ENCODE measurements at places on chromosomes 12 and 14.

- no peak for DNase-seq
Observed at GRCh38 chr14:71711125-71711524, 221.1 kb upstream of the RGS6 start.

- DNase-seq = no peak
Observed at GRCh38 chr12:16327963-16328362, 19.5 kb upstream of the MGST1 start.

DNA sequence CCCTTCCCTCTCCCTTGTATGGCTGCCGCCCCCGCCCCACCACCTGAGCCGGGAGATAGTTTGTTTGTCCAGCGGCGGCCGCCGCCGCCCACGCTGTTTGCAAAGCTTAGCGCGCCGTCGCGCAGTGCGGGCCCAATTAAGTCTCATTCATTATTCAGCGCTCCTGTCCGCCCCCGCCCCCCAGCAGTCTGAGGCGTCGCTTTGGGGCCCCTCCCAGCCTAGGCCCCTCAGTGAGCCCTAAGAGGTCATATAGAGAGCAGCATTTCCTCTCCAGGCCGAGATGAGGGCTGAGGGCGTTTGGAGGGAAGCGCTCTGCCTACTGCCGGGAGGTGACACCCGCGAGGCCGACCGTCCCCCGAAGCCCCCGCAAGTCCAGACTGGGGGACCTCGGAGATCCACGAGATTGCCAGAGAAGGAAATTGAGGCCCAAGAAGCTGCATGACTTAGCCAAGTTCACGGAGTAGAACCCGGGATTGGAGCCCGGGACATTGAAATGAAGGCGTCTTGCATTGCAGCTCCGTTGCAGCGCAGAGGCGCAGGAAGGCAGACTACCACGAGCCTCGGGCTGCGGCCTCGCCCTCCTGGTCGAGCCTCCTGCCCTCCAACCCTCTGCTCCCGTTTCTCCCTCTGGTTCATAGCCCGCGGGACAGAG lies at the start of gene DNAJC22:
DNAJC22 (plus strand) TSS at position 230 of the 652 bp plus-strand sequence. CDS start 1,985 bp downstream, outside the sequence.
- no peak for DNase-seq

DNA sequence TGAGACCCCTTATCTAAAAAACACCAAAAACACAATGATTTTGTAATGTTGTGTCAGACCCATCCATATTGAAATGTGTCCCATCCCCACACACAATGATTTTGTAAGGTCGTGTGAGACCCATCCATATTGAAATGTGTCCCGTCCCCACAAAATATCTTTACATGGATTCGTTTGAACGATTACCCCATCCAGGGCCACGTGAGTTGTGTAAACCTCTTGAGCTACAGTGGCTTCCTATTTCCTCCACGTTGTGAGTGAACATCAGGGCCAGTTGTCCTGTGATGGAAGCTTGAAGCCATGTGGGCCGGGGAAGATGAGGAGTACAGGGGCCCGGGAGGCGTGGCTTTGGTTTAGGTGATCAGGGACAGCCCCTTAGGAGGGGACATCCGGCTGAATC lies 27.0 kb upstream of the ULK1 start:
- DNase-seq = no peak

- no peak for DNase-seq
Observed at GRCh38 chr14:34668111-34668510, 38.2 kb upstream of the SNX6 start.

GRCh38 chr12:42482041-42482747 lies 107.4 kb downstream of the PRICKLE1 start:
- no peak for DNase-seq

DNA sequence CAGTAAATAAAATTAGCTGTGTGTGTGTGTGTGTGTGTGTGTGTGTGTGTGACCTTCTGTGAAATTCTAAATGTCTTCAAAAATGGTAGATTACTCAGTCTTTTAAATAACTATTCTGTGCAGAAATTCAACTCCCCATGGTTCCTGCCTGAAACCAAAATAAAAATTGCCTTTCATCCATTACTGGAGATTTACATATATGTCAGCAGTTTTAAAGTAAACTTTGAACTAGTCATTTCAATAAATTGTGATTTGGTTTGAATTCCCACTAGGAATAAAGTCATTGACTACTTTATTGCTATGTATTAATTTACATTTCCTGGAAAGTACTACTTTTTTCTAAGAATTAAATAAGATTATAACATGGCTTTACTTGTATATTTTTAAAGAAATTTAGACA lies 5.3 kb downstream of the ELK3 start:
- no peak for DNase-seq

DNA sequence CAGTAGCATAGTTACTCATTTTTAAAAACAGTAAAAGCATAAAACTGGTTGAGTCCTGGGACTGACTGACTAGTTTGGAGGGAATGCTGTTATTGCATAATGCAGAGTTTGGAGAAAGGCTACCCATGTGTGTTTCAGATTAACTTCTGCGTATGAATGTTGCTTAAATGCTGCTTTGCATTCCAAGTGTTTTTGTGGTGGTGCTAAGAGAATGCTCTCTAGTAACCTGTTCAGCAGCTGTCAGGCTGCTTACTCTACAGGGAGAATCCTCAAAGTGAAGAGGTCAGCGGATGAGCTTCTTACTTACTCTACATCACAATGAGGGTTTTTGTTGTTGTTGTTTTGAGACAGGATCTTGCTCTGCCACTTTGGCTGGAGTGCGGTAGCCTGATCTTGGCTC lies 4.3 kb downstream of the DLST start:
- DNase-seq = no peak

- DNase-seq = no peak
Observed at GRCh38 chr12:125071456-125071855, 6.2 kb downstream of the AACS start.

GRCh38 chr12:131085816-131086591 lies 132.3 kb downstream of the ADGRD1 start:
- DNase-seq = no peak

DNA sequence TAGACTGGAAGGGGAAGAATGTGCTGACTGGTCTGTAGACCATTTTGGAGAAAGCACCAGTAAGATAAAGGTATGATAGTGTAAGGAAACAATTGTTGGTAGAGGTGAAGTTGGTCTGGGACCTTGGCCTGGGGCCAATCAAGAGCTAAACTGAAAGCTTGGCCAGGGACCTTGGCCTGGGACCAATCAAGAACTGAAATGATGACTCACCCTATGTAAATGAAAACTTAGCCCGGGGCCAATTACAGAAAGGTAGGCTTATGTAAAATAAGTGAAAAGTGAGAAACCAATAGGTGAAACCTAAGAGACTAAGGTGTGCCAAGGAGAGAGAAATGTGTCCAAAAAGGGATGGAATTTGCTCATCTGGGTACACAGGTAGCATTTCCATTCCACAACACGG lies 776.0 kb downstream of the C12orf50 start:
- DNase-seq = no peak

DNA sequence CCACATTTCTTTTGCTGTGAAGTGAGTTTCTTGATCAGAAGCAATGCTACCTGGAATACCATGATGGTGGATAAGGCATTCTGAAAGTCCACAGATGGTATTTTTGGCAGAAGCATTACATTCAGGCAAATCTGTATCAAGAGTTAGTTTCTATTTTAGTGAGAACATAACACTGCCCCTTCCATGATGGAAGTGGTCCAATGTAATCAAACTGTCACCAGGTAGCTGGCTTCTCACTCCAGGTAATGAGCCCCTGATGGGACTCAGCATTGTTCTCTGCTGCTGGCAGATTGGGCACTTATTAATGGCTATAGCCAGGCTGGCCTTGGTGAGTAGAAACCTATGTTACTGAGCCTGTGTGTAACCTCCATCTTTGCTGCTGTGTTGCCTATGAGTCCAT lies 80.7 kb downstream of the KCNA5 start:
- DNase-seq = no peak

- DNase-seq = no peak
Observed at GRCh38 chr14:96482986-96483385, 19.2 kb upstream of the PAPOLA start.

- DNase-seq = no peak
Observed at GRCh38 chr12:129753586-129753985, 150.2 kb downstream of the TMEM132D start.

- DNase-seq = no peak
Observed at GRCh38 chr14:81302638-81303037, 81.9 kb upstream of the GTF2A1 start.

GRCh38 chr14:74882103-74882920 lies 596 bp downstream of the DLST start:
- DNase-seq = peak; percentile 26

DNA sequence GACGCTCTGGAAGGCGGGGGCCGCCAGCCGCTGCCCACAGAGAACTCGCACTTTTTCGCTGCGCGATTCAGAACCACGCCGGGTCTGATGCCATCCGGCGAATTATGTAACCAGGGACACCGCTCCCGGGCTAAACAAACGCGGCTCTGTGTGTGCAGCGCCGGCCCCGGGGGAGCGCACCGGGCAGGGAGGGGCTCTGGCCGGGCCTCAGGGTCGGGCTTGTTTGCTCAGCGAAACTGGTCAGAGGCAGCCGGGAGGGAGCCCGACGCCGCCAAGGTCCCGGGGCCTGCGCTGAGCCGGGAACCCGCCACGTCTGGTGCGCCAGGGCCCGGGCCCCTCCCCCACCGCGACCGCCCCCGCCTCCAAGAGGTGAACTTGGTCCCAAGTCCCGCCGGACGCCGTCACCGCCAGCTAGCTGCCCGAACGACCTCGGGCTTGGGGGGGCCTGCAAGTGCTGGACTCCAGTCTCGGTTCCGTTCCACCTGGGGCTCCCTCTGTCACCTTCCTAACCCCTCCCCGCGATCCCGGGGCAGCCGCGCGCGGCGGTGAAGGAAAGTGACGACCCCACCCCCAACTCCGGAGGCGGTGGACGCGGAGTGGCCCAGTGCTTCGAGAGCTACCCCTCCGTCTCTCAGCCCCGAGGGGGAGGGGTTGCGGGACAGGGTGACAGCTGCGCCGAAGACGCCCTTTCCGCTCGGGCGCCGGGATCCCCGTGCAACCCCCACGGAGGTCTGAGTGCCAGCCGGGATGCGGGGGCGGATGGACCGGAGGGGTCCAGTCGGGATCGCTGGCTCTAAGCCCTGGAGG lies 848 bp downstream of the CTDSP2 start:
- no peak for DNase-seq

DNA sequence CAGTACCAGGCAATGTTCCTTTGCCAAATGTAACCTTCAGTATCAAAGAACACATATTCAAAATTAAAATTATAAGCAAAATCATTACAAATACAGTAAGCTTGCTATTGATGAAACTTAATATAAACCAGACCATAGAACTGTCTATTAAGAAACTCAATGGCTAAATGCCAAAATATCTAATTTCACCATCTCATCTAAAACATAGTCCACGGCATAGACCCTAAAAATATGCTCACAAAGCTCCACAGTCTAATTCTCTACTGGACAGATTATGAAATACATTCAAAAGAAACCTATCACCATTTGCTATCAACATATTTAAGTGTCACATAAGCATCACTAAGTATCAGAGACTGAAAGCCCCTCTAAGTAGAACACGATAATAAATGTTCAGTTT lies 25.2 kb downstream of the DUSP16 start:
- no peak for DNase-seq

DNA sequence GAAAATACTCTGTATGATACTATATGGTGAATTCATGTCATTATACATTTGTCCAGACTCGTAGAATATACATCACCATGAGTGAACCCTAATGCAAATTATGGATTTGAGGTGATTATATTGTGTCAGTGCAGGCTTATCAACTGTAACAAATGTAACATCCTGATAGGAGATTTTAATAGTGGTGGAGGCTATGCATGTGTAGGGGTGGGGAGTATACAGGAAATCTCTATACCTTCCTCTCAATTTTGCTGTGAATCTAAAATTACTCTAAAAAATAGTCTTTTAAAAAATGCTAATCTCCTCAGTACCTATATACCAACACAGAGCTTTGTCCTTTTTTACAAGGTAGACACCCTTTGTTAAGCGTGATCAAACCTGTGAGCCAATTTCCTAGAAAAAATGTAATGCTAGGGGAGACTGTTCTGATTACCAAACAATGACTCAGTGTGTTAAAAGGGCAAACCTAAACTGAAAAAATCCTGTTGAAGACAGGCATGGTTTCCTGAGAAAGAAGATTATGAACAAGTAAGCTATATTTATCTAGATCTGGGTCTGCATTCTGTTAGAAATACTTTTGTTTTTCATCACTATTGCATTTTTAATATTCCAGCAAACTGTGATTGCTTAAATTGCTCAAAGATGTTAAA lies 170.9 kb downstream of the DUSP6 start:
- no peak for DNase-seq

DNA sequence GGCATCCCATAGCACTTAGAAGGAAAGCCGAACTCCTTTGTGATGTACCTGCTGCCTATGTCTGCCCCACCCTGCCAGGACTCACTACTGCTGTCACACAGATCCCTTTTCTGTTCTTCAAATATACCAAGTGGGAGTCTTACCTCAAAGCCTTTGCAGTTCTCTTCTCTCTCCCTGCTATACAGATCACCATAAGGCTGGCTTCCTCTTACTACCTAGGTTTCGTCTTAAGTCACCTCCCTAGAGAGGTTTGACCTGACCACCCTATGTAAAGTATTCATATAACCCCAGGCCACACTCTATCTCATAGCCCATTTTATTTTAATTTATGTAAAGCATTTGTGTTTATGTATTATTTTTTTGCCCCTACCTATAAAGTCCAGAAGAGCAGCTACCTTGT lies 117.6 kb downstream of the CRADD start:
- no peak for DNase-seq

DNA sequence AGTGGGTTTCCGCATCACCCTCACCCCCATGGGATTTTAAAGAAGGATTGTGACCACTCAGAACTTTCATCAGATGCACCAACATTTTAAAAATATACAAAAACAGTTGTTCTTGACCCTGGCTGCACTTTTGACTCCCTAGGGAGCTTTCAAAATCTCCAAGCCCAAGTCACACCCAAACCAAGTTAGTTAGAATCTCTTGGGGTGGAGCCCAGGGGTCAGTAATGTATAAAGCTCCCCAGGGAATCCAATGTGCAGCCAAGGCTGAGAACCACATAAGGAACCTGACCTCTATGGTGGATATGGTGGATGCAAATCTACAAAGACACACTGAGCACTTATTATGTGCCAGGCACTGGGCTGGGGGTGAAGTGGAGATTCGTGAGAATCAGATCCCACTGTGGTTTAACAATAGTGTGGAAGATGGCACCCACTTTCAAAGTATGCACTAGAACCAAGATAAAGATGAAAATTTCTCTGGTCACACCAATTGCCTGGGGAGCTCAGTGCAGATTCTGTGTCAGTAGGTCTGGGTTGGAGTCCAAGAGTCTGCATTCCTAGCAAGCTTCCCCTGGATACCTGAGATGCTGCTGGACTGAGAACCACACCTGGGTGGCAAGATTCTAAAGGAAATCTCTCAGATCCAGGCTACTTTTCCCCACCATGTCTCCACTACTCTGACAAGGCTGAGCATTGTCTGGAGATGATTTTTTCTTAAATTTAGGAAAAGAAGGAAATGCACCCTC lies 18.9 kb upstream of the CMKLR1 start:
- no peak for DNase-seq

- no peak for DNase-seq
Observed at GRCh38 chr14:24072881-24073877, 1.8 kb downstream of the CPNE6 start.

- DNase-seq = no peak
Observed at GRCh38 chr14:57302883-57303282, 34.1 kb downstream of the AP5M1 start.

Data from stimulated activated CD8-positive, alpha-beta memory T cell treated with anti-CD3 and anti-CD28 coated beads, Interleukin-15, amount 100 ng/mL, for 48 hours (primary cell).